ENCODE measurements at places on chromosomes 13 and 19.

- DNase-seq: peak; percentile 16
Measured at GRCh38 chr13:105213512-105213911, 1322.0 kb downstream of the EFNB2 start.

- DNase-seq: no peak
Measured at GRCh38 chr13:75788481-75788981, 152.4 kb downstream of the LMO7 start.

GRCh38 chr13:110012102-110012739, 225.8 kb upstream of the IRS2 start:
- no peak for DNase-seq

- no peak for DNase-seq
Measured at GRCh38 chr13:65530688-65531087, 1699.4 kb downstream of the PCDH9 start.

DNA sequence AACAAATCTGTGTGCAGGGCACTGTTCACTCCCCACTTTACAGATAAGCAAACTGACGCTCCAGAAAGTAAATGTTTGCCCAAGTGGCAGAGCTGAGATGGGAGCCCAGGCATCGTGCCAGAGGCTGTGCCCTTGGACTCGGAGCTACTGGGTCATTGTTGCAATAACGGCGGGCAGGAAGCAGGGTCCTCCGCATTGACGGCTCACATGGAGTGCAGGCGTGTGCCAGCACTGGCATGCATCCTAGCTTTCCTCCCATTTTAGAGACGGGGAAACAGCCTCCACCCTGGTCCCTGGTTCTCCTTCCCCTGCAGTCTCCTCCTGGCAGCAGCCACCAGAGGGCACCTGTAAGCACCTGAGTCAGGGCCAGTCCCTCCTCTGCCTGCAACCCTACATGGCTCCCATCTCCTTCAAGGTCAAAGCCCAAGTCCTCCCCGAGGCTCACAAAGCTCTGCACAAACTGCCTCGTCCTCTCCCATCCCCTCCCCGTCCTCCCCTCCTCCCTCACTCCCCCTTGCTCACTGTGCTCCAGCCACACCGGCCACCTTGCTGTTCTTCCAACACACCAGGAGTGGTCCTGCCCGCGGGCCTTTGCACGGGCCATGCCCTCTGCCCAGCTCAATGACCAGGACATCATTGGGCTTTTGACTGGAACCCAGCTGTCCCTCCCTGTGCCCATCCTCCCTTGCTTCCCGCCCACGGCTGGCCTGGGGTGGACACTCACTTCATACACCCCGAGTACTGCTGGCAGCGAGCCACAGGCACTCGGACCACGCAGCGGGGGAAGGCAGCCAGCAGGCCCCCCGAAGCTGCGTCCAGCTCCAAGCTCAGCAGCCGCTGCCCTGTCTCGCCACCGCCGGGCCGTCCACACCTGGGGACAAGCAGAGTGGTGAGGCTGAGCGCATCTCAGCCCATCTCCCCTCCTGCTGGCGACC, 7.7 kb upstream of the LRG1 start:
- DNase-seq: peak; percentile 70

- no peak for DNase-seq
Measured at GRCh38 chr13:23899555-23899954, 2.3 kb upstream of the C1QTNF9B start.

DNA sequence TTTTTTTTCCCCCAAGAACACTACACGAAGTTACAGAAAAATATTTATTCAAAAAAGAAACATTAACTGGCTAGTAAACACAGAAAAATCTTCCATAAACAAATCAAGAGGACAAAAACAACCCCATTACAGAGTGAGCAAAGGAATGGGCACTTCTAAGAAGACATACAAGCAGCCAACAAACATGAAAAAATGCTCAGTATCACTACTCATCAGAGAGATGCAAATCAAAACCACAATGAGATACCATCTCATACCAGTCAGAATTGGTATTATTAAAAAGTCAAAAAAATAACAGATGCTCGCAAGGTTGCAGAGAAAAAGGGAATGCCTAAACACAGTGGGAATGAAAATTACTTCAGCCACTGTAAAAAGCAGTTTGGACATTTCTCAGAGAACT, 131.7 kb downstream of the UGGT2 start:
- no peak for DNase-seq

DNA sequence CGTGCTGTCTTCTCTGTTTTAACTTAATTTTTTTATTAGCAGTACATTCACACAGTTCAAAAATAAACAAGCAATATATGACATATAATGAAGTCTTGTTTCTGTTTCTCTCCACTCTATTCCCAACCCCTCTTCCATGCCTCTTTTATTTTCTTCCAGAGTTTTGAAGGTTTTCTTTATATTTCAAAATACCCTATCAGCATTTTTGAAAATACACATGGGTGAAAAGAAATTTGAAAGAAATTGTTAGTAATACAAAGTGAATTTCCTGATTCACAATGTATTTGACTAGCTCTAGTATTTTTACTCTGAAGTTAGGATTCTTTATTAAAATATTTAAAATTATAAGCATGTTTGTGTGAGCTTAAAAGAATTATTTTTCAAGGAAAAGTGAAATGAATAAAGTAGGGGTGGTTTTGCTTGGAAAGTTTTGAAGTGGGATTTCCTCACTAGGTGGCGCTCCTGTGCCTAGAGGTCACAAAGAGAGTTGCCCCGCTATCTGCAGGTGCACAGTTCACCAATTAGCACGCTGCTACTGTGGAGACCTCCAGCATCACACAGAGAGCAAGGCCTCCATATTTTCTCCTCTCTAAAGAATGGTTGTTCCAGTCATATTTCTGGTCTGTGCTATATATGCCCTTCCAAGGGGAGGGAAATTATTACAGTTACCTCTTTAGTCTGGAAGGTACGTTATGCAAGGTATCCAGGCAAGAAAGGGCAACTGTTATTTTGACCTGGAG, 37.6 kb downstream of the SOX21 start:
- peak; percentile 67 for DNase-seq

GRCh38 chr13:105165449-105166125, 1369.9 kb downstream of the EFNB2 start:
- no peak for DNase-seq

- peak; percentile 64 for DNase-seq
Measured at GRCh38 chr19:16283210-16284061, 41.2 kb upstream of the KLF2 start.

DNA sequence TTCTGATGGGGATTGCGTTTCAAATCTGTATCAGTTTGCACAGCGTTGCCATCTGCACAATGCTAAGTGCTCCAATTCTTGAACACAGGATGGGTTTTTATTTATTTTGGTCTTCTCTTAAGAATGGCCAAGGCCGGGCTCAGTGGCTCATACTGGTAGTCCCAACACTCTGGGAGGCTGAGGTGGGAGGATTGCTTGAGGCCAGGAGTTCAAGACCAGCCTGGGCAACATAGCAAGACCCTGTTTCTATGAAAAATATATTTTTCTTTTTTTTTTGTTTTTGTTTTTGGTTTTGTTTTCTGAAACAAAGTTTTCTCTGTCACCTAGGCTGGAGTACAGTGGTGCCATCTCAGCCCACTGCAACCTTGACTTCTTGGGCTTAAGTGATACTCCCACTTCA, 5.5 kb upstream of the YJEFN3 start:
- no peak for DNase-seq
